ENCODE measurements at places on chromosomes 7 and 10.
A peak's percentile ranks its signal among the peaks of the same experiment; 100 is the strongest.

- DNase-seq = no peak
These were observed 539.0 kb downstream of the ARL4A start for GRCh38 chr7:13226385-13226784.

DNA sequence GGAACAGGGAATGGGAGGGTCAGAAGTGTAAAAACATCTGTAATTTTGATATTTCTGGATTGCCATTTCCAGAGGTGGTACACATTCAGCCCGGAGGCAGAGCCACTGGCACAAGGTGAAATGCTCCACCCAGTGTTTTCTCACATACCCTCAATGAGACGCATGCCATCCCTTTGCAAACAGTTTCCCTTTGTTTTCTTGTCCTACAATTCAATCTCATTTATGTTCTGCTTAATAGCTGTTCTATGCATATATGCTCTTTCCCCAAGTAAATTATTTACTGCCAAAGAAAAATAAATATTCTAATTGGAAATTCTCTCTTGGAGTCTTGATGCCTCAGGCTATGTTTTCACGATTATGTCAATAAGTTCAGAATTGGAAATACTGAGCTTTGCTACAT is 369.7 kb upstream of the AKR1E2 start:
- no peak for DNase-seq

GRCh38 chr10:110668443-110668842 is 24.3 kb downstream of the RBM20 start:
- DNase-seq = no peak

DNA sequence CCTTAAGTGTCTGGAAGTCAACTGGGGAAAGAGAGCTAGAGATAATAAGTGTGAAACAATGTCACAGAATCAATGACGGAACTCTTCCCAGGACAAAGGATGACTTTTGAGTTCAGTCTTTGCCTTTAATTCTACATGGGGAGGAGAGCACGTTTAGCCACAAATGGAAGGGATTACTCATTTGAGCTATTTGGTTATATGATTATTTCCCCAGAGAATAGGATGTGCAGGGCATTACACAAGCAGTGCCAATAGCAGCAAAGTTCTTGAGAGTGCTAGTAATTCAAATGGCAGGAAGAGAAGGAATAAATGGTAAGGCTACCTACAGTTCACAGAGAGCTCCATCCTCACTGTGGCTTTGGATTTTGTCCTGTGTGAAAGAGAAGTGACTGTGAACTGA is 6.0 kb downstream of the EGFR start:
- peak; percentile 52 for DNase-seq

DNA sequence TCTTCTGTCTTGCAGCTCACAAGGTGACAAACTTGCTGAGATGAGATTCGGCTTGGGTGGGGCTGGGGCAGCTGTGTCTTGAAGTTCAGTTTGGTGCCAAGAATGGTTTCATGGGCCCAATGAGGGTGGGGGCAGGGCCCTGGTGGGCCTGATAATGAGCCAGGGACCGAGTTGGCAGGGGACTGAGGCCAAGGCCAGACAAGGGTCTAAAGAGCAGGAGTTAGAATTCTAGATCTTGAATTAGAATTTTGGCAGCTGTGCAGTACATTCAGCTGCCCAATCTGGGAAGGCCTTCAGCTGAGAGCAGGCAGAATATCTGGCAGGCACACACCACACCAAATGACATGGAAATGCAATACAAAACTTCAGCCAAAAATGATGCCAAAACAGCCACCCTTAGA is 1.5 kb upstream of the JAZF1 start:
- no peak for DNase-seq

DNA sequence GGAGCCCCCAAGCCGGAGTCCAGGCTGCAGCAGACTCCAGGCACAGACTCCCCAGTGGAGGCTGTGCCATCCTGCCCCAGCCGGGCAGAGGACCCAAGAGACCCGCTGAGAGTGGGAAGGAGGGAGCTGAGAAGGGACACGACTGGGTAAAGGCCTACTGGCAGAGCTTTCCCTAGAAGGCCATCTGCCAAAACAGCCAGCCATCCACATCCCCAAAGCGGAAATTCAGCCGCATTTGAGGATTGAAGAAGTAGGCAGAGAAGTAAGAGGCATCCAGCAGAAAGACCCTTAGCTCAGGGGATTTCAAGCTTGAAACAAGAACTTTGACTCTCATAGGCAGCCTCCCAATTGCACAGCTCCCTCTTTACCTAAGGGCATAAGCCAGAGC is 857 bp downstream of the CPXM2 start:
- no peak for DNase-seq

DNA sequence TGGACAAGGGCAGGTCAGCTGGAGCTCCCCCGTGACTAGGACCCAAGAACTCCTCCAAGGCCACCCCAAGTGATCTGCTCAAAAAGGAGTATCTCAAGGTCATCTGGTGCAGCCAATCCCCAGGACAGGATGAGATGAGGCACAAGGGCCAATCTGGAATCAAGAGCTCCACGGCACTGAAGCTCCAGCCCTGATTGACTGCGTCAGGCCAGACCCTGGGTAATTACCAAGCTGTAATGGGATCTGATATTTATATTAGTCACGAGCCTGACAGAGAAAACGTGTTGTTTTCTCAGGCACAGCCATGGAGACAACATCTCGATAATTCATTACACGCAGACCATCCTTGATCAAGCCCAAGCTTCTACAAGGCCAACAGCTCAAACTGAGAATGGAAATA is 4.2 kb downstream of the KCNMA1 start:
- no peak for DNase-seq

DNA sequence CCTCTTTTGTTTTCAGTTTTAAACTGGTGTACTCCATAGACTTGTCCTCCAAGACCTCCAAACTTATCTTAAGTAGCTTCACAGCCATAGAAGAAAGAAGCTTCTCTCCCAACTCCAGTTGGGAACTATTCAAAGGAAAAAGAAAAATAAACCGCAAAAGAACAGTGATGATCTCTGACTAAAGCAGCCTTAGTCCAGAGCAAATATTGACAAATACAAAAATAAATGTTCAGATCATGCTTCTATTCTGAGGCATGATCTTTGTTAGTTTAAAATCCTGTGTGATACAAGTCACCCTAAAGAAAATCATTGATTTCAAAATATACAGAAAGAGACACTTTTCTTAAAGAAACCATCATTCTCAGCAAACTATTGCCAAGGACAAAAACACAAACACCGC is 373.0 kb upstream of the SMIM30 start:
- DNase-seq = no peak

DNA sequence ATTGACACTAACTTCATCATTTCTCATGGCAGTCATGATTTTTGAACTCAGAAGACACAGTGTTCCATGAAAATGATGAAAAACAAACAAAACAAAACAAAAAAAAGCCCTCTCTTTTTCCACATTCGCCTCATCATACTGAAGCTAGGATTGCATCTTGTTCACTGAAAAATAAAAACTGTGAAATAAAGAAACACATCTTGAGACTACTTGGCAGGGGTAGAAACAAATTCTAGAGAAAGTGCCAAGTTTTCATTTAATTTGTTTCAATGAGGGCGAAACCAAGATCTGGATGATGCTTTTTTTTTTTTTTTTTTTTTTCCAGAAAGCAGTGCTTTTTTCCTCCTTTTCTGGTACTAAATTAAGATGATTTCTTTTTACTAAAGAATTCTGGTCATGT is 350.4 kb upstream of the ETV1 start:
- no peak for DNase-seq

- no peak for DNase-seq
These were observed 5.9 kb upstream of the IFIT1B start for GRCh38 chr10:89371987-89372386.

- DNase-seq = no peak
These were observed 82.0 kb downstream of the FOXL3 start for GRCh38 chr7:371779-372545.

- no peak for DNase-seq
These were observed 8.7 kb downstream of the MEIG1 start for GRCh38 chr10:14967897-14968296.

GRCh38 chr7:159035571-159036073 is 109.0 kb downstream of the VIPR2 start:
- no peak for DNase-seq

- no peak for DNase-seq
These were observed 102.2 kb downstream of the HDAC9 start for GRCh38 chr7:18597754-18598153.

DNA sequence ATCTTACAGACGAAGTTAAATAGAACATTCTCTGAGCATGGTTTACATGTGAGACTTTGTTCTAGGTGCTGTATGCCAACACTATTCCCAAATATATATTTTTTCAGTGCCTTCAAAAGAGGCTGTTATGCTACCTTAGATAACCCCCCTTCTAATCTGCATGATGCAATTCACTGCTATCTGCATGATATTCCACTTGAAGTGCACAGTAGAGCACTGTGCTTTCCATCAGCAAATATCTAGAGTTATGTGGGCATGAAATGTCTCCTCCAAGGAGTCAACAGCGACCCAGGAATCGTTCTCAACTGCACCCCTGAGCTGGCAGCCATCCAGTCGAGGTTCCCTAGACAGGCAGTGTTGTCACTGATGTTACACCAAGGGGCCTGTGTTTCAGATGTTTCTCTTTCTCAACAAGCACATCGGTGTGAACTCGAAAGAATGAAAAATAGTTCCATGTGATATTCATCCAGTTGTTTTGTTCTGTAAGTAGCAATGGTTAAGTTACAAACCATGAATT is 88.3 kb downstream of the PDE1C start:
- DNase-seq = no peak

GRCh38 chr10:67521546-67521945 is 174.4 kb downstream of the CTNNA3 start:
- no peak for DNase-seq

DNA sequence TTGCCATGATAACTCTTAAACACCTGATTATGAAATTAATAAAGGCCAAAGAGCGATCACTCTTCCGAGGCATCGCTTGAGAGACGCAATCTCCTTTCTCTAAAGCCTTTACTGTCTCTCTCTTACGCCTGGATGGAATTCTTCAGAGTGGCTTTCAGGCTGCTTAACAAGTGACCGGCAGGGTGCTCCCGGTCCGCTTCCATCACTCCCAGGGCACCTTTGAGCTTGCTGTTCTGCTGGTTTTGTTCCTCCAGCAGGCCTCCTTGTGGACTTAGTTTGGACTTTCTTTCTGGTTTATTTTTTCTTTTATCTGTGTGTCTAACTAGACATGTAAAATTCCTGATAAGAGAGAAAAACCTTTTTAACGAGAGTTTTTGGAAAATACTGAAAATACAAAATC is 60.9 kb downstream of the MRPL32 start:
- no peak for DNase-seq

DNA sequence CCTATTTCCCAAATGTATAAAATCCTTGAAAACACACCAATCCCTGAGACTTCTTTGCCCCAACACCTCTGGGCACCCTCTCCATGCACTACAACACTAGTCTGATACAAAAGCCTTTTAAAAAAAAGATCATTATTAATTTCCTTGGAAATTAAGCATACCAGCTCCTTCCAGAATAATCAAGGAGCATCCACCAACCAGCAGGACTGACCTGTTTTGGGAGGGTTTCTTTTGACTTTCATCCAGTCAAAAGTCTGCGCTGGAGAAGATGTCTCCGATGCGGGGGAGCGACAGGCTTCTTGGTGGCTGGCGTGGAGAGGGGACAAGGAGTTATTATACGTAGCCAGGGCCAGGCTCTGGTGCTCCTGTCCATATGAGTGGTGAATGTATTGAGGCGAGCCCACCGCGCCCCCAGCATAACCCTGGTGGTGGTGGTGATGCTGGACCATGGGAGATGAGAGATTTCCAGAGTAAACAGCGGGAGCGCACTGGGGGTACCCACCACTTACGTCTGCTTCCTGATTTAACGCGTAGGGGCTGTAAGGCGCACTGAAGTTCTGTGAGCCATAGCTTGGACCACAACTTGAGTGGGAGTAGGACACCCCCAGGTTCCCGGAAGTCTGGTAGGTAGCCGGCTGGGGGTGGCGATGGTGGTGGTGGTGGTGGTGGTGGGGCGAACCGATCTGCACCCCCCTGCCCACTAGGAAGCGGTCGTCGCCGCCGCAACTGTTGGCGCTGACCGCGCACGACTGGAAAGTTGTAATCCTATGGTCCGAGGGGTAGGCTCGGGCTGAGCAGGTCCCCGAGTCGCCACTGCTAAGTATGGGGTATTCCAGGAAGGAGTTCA is 527 bp downstream of the HOXA1 start:
- DNase-seq = no peak

- DNase-seq = no peak
These were observed 49.5 kb downstream of the BRI3 start for GRCh38 chr7:98330926-98331529.

GRCh38 chr10:70232859-70233108 is 445 bp downstream of the PPA1 start:
- no peak for DNase-seq

- no peak for DNase-seq
These were observed 535.1 kb downstream of the PTPRN2 start for GRCh38 chr7:158052381-158053060.

DNA sequence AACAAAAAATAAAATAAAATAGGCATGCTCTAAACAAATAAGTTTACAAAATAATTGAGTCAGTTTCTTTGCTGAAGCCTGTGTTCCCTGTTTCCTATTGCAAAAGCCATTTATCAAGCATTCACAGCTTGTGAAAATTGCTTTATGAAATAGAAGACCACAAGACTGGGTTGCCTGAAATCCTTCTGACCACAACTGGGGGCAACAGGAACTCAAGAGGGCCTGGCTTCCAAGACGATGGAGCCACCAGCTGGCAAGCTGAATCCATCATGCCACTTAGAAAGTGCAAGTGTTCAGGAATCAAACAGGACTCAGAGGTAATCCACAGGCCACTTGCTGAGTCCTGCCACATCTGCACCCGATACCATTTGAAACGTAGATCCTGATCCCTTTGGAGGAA is 752 bp upstream of the ABCA13 start:
- no peak for DNase-seq

DNA sequence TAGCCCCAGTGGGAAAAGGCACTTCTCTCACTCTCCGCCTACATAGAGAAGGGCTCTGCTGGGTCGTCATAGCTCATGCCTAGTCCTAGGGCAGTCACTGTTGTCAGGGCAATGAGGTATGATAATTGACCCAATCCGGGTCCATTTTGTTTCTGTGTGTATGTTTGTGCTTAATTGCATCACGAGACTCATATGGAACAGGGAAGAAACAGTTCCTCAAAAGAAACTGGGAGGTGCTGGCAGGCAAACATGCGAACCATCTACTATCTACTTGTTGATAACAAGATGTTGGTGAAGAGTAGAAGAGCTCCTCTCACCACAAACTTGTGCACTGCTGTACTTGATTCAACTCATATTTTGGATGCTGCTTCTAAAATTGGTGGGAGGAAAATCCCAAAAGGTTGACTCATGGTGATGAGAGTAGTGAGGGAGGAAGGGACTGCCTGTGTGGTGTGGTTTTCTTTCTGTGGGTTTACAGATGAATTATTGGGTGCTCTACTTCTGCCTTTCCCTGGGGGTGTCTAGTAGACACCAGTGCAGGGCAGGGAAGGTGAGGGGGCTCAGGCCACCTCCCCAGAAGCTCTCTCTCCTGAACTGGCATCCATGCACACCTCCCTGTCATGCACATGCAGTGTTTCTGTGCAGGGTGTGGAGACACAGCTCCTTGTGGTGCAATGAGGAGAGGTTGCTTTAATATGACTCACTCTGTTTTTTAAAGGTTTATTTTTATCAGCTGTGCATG is 29.4 kb downstream of the LSMEM1 start:
- peak; percentile 34 for DNase-seq

Measured in AG04449 (cell line).